Hypothalamus (tissue), 51 donors: ENCODE measurements at places on chromosomes 16 and 17.

DNA sequence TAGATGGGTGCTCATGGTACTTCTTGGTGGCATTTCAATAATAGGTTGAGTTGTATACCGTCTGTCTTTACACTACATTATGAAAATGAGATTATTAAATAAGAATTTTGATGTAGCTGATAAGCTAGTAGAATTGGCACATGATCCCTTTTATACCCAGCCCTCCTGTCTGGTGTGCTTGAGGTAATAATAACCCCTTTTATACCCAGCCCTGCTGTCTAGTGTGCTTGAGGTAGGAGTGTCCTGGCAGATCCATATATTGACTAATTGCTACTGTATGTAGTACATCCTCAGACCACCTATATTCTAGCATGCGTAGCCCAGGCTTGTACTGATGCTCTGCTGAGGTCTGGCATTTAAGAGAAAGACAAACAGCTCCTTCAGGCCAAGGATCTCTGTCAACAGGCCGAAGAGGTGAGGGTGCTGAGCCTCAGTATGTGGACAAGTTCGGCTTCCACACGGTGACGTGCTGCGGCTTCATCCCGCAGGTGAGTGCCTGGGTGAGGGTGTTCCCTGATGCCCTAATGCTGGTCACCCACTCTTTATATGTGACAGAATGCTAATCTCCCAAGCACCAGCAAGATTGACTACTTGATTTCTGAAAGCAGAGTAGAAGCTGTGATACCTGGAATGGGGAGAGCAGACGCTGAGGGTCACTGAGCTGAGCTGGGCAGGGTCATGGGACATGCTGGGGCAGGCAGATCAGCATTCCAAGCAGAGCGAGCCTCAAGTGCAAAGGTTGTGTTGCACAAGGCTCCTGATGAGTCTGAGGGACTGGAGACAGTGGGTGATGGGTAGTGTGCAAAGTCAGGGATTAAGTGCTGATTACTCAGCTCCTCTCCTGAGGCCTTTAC, 5.7 kb downstream of the FN3K start:
- no peak for DNase-seq

- no peak for DNase-seq
These were observed 81.6 kb upstream of the HS3ST2 start for GRCh38 chr16:22732400-22732799.

DNA sequence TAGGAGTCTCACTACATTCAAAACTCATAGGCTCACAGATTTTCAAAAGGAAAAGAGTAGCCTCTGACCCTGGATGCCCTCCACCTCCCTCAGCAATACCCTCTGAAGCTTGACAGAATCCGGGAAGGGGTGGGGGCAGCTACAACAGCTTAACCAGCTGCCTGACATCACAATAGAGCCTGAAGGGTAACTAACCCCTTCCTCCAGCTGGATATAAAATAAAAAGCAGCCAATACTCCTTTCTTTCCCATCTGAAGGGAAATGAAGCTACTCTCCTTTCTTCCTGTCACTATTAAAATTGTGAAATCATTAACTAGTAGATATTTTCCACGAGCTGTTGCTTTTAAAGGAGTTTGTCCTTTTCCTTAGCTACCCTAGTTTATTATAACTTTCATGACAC, 24.0 kb downstream of the USP31 start:
- no peak for DNase-seq

- no peak for DNase-seq
These were observed 3.2 kb downstream of the TNRC6C start for GRCh38 chr17:77961741-77962140.

GRCh38 chr17:75976175-75976848, 2.7 kb downstream of the ACOX1 start:
- DNase-seq = no peak

DNA sequence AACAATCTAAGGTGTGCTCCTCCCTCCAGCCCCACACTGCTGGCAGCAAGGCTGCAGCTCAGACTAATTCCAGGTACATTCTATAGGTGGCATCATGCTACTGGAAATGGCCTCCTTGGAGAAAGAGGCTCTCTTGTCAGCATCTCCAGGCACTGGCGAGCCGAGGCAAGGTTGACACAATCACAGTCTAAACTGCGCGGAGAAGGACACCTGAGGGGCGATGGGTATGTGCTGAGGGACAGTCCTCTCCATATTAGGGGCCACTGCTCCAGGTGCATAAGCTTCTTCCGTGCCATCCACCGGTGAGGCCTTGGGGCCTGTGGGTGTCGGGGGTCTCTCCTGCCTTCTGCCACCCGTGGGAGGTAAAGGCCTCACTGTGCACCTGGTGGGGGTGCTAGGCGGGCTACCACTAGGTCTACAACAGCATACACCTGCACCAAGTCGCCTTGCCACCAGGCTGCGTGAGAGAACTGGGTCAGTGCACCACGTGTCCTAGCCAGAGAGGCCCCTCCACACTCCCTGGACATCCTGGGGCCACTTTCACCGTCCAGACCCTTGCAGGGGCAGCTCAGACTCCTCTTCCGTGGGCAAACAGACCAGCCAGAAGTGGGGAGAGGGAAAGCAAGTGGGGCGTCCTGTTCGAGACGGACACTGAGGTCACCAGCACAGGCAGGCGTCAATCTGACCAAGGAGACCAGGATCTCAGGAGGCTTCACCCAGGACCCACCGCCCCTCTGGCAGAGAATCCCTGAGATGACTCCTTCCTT, 12.1 kb upstream of the CBX8 start:
- DNase-seq = no peak

GRCh38 chr16:79833559-79833958, 233.0 kb upstream of the MAF start:
- no peak for DNase-seq

DNA sequence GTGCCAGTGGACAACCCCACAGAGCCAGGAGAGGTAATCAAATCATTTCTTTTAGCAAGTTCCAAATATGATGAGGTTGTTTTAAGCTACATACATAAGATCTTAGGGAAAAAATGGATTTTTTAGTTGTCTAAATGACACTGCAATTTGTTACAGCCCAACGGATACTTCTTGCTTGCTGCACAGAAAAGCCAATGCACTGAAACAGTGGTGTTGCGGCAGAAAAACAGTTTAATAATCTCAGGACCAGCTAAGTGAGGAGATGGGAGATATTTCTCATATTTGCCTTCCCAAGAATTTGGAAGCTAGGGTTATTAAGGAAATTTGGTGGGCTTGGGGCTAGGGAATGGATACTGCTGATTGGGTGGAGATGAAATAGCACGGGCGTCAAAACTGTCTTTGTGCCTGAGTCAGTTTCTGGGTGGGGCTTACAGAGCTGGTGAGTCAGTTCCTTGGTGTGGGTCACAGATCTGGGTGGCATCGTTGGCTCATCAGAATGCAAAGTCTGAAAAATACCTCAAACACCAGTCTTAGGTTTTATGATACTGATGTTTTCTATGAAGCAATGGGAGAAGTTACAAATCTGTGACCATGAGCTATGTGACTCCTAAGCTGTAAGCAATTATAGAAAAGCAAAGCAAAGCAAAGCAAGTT, 255.4 kb downstream of the IRX3 start:
- DNase-seq = no peak

- no peak for DNase-seq
These were observed 30.8 kb upstream of the METTL16 start for GRCh38 chr17:2542456-2542855.

DNA sequence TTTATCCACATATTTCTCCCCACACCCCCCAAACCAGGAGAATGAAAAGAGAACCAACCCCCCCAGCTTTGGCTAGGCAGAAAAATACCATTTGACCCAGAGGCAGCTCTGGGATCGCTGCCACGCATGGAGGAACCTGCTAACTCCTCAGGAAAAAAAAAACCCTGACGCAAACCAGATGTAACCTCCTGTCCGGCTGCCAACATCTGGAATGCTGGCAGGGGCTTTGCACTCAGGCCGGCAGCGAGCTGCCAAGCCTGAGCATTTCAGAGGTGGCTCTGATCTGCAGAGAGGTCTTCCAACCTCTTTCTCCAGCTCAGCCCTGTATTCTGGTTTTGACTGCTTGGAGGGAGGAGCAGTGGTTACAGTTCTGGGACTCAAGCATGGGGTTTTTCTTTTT, 8.2 kb downstream of the IGFBP4 start:
- no peak for DNase-seq

- peak; percentile 77 for DNase-seq
These were observed at the start of gene ATP1B2 for GRCh38 chr17:7650509-7651096. TSS of gene ATP1B2 (plus strand) at chr17:7650926. CDS start at chr17:7651519, 593 bp downstream.

DNA sequence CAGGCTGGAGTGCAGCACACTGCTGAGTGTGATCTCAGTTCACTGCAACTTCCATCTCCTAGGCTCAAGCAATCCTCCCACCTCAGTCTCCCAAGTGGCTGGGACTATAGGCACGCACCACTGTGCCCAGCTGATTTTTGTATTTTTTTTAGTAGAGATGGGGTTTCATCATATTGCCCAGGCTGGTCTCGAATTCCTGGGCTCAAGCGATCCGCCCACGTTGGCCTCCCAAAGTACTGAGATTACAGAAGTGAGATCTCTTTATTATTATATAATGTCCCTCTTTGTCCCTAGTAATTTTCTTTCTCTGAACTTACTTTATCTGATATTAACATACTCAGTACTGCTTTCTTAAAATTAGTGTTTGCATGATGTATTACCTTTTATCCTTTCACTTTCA, 8.3 kb downstream of the CFAP97D1 start:
- DNase-seq = no peak

- no peak for DNase-seq
These were observed 5.7 kb upstream of the MYO1C start for GRCh38 chr17:1498233-1498632.

- DNase-seq = no peak
These were observed 81.2 kb downstream of the WNT3 start for GRCh38 chr17:46737326-46737725.

DNA sequence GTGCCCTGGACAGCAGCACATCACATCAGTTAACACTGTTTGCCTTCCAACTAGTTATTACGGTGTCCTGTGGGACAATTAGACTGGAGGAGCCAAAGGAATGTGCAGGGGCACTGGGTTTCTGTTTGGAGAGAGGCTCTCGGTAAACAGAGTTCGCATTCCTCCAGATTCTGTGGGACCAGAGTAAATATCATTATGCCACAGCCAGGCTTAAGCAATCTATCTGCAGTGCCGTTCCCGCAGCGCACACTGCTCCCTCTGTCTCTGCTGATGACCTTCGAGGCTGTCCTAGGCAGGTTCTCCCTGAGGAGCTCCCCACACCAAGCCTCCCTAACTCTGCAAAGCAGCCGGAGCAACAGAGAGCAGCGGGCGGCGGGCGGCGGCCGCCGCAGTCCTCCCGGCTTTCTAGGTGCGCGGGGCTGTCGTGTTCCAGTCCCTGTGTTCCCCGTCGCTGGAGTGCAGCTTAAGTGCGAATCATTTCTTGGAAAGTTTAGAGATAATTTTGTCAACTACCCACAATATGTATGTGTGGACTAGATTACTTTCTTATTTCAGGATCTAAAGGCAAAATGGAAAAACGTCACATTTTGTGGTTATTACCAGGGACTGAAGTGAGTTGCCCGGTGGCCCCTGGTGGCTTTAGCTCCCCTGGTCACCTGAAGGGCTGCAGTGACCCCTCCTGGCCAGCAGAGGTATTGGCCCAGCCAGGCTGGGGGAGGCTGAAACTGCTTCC, 43.3 kb downstream of the PGS1 start:
- peak; percentile 43 for DNase-seq

DNA sequence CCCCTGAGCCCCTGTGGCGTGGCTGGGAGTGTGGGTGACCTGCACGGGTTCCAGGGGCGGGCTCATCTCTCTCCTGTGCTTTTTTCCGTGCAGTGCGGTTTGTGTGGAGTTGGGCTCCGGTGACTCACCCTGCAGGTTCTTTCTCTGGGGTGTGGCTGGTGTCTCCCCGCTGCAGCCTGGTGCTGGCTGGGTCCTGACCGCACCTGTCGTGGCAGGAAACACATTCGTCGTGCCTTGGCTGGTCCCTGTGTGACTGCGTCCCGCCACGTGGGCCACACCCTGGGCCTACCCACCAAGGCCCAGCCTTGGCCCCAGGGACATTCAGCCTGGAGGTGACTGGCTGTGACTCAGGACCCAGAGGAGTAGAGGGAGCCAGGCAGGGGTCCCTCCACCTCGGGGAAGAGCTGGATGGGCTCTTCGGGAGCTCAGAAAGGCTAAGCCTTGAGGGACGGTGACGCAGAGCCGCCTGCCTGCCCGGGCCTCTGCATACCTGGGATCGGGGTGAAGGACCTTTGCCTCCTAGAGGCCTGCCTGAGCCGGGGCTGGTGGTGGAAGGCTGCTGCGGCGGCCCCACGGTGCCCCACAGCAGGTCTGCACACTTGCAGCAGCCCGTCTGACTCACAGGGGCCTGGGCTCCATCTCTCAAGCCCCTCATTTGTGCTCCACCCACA, 7.8 kb downstream of the TRAF7 start:
- no peak for DNase-seq
